ENCODE measurements at places on chromosomes 13 and 19.

DNA sequence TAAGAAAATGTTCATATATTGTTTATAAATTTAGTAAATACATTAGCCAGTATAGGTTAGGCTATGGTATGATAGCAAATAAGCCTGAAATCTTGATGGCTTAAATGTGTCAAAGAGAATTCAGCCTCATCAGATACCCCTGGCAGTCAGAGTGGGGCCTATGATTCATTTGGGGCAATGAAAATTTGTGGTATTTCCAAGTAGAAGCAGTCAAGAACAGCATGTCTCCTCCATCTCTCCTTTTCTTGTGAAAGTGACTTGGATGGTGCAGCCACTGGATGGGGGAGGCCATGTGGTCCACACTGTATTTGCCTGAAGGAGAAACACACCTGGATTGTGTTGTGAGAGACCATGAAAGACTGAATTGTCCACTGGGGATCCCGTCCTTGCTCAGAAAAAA, 82.7 kb downstream of the DLEU7 start:
- no peak for DNase-seq

DNA sequence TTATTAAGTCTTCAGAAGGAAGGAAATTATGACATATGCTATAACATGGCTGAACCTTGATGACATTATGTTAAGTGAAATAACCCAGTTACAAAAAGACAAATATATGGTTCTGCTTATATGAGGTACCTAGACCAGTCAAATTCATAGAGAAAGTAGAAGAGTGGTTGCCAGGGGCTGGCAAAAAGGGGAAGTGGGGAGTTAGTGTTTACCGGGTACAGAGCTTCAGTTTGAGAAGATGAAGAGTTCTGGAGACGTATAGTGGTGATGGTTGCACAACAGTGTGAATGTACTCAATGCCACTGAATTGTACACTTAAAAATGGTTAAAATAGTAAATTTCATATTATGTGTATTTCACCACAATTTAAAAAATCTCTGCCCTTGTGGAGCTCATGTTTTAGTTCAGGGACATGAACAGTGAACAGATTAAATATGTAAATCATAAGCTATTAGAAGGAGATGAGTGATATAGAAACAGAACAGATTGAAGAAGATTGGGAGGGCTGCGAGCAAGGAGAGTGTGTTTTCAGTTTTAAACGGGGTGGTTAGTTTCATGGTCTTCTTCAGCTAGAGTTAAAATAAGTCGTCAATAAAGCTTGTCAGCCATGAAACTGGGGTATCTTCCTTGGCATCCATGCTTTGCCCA, 355.2 kb downstream of the KCNRG start:
- DNase-seq, result no peak

GRCh38 chr13:51426982-51427381, 25.9 kb downstream of the INTS6 start:
- no peak for DNase-seq

DNA sequence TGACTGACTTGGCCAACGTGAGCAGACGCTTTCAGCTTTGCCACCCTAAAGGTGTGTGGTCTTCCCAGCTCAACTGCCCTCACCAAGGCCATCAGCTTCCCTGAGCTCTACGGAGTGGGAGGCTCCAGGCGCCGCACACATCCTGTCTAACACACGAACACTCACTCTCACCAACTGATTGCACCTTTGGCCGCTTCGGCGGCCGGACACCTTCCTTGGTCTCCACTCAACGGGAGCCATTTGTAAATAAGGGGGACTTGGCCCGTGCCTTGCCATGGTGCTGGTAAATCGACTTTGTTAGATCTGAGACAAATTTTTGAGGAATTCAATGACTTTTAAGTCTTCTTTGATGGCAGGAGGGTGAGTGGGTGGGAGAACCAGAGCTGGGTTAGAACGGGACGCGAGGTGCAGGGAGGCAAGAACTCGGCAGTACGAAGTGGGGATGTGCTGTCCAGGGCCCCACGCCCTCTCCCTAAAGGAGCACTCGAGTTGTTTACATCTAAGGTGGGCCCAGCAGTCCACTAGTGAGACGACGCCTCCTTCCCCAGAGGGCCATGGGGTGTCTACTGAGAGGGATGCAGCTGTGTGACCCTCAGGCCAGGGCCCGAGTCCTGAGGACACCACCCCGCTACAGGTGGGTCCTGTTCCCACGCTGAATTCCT, 4.4 kb downstream of the C13orf46 start:
- DNase-seq, result no peak

GRCh38 chr19:35167251-35168119, 12.9 kb downstream of the FXYD5 start:
- no peak for DNase-seq

- DNase-seq, result no peak
Observed at GRCh38 chr13:85497652-85498051, 301.6 kb downstream of the SLITRK6 start.

DNA sequence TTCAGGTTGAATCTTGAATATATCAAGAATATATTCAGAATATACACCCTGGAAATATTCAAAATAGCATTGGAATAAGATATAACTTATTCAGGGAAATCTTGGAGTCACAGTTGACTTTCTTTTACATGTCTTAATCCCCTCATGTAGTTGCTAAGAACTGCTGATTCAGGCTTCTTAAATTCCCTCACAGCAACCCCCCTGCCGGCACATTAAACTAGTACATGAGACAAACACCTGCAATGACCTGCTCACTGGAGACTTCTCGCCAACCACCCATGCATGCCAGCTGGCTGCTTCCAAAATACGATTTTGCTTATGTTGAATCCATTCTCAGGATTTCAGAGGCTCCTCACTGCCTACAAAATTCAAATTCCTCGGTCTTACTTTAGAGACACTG, 997.1 kb downstream of the EFNB2 start:
- DNase-seq, result no peak

GRCh38 chr13:93534181-93534700, 307.6 kb downstream of the GPC6 start:
- no peak for DNase-seq

DNA sequence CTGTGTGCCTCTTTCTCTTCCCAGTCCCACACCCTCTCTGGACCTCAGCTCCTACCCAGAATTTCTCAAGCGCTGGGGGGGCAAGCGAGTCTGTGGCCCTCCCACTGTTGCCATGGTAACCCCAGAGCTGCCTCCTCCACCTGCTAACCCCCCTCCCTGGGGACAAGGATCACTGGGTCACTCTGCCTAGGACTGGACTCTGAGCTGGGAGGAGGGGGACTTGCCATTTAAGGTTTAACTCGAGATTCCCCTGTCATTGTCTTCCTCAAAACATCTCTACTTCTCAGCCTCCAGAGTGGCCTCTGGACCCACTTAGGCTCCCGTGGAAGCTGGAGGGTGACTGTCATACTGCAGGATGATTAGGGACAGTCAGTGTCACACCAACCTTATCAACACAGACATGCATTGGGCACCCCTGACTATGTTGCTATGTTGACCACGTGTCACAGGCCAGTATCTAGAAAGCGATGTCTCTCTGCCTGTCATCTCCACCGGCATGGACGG, 2.2 kb downstream of the PALM3 start:
- no peak for DNase-seq

DNA sequence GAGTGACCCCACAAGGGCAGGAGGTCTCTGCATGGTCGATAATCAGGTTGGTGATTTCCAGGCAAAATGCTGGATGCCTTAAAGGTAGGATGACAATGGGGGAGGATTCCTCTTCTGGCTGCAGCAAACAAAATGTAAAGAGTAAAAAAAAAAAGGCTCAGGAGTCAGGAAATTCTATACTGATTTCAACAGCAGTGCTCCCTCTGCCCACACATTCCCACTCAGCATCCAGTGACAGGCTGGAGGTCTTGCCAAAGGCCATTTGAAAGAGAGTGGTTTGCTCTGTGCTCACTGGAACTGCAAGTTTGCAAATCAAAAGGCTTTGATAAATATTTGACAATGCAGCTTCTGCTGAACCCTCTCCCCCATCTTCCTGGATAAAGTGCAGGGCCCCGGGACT, 135.4 kb downstream of the TNFRSF19 start:
- DNase-seq, result no peak

DNA sequence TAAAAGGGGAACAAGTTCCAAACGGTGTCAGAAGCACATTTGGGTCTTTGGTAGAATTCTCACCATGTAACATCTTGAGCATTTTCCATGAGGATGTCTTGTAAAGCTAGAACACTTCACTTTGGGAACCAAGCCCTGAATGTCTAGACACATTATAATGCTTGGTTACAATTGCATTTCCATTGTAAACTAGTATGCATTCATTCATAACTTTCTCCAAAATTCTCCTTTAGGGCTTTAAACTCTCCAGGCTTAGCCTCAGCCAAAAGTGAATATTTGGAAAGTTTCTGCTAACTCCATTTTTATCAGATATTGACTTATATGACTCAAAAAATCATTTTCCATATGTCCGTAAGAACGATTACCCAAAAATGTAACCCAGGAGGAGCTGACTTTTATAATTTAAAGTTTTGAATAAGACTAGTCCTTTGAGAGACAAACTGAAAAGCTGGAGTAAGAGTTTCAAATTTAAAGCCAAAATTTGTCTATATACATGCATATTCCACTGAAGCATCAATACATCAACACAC, 1170.4 kb downstream of the EFNB2 start:
- DNase-seq, result no peak

DNA sequence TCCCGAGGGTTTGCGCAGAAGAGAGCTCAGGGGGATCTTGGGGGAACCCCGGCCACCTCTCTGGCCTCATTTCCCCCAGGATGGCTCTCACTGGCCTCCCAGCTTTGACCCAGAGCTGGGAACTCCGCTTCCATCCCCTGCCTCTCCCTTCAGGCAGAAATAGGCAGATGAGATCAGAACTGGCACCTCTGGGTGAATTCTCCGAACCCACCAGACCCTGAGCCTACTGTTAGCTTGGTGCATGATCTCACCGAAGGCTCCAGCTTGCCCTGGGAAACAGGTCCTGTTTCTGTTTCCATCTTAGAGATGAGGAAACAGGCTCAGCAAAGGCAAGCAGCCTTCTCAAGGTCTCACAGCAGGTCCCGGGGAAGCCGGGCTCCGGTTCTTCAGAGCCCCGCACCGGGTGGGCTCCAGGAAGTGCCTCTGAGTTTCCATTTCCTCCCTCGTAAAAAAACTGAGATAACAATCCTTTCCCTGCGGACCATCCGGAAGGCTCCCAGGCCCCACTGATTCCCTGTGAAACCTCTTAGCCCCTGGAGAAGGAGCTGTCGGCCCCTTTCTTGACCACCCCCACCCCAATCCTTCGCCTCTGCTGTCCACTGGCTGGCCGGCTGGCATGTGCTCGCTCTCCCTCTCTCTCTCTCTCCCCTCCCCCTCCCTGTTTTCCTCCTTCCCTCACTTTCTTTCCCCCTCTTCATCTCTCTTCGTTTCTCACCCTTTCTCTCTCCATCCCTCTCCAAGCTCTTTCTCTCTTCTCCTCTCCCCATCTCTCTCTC, 2.1 kb downstream of the NECTIN2 start:
- no peak for DNase-seq

DNA sequence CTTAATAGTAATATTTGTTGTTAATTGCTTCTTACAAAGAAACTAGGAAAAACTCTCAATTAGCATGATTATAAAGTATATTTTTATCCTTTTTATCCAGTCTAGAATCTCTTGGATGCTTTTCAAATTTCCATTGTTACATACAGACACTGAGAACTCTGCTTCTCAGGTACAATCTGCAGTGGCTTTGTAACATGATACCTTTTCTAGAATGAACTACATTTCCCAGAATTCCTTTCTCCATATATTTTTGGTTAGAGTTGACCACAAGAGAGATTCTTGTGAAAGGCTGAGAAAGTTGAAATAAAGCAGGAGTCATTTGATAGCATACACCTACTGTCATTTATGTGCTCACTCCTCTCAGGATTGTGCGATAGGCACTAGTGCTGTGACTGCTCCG, 148.6 kb downstream of the SLITRK6 start:
- DNase-seq, result no peak

DNA sequence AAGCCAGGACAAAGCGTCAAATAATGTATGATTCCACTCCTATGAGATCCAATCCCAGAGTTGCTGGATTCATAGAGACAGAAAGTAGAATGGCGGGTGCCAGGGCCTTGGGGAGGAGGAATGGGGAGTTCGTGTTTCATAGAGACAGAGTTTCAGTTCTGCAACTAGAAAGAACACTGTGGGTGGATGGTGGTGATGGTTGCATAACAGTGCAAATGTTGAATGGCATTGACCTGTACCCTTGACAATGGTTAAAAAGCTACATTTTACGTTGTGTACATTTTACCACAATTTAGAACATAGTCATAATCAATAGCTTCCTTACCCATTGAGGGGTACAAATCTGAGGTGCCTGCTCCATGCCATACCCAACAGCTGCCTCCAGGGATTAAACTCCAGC, 33.4 kb downstream of the MBD3L2B start:
- DNase-seq, result no peak

DNA sequence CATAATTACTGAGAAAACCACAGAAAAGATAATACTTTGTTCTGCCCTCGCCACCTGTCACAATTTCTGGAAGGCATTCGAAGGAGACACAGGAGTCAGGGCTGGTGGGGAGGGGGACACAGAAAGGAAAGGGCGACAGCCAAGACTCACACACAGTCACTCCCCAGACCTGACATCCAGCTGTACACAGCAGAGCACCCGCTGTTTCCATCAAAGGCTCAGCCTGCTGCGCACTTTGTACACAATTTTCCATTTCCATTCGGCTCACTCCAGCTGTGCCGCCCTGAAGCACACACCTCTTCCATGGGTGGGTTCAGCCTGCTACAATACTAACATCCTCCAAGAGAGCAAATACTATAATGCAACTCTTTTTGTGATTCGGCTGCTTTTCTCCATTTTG, 38.0 kb downstream of the STK24 start:
- no peak for DNase-seq
